ENCODE measurements at places on chromosomes 5 and 9. TPM values are rescaled to one million over a fixed set of nuclear protein-coding genes. Genes with fewer than 3 reads are reported as not detected.

GRCh38 chr5:180297587-180298282 lies 5.9 kb upstream of the MAPK9 start:
- H3K4me1 ChIP-seq: no peaks in the 10 kb centered on the region
- H3K4me3 ChIP-seq: no peak overlapping the region

GRCh38 chr5:61401726-61402125 lies 69.7 kb downstream of the ZSWIM6 start:
- H3K27me3 ChIP-seq: no peaks in the 10 kb centered on the region
- H3K36me3 ChIP-seq: no peaks in the 10 kb centered on the region
- no peak for DNase-seq
- H3K4me3 ChIP-seq: no peak overlapping the region
- peaks cover 30% of the 10 kb centered on the region for H3K4me1 ChIP-seq

DNA sequence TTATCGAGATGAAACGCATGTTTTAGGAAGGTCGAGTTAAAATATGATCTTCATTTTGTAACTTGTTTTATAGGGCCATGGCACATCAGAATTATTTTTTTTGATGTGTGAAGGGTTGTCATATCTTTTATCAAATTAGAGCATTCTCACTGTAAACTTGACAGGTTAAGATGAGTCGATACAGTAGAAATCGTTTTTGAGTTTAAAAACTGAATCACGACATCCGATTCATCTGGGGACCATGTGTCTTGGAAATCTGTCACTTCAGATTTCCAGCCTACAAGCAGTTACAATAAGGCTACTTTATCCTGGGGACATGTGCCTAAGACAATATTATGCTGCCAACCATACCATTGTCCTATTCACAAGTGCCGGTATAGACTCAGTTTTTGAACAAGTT lies 136.2 kb downstream of the ALDH1A1 start:
- no peak overlapping the region for H3K4me3 ChIP-seq
- no peaks in the 10 kb centered on the region for H3K36me3 ChIP-seq
- H3K27me3 ChIP-seq: no peaks in the 10 kb centered on the region
- no peak overlapping the region for H3K27ac ChIP-seq
- no peaks in the 10 kb centered on the region for H3K4me1 ChIP-seq

The TUSC1 gene
- 8.8 TPM for polyA plus RNA-seq

The CCDC183 gene
- 5.3 TPM for polyA plus RNA-seq
